ENCODE measurements at places on chromosomes 2 and 18.

DNA sequence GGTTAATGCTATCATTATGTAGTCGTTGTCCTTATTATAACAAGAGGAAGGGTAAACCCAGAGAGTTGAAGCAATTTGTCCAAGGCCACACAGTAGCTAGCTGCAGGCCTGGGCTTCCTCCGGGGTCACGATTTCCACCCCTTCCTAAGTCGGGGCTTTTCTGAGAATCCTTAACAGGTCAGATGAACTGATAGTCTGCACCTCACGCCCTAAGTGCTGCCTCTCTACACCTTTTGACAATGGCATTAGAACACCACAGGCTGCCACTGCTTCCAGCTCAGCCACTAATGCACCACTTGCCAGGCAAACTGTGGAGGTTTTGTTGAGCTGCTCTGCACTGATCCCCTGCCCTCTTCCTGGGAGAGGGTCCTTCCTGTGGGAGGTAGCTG is 37.7 kb downstream of the FOSL2 start:
- no peak for DNase-seq

DNA sequence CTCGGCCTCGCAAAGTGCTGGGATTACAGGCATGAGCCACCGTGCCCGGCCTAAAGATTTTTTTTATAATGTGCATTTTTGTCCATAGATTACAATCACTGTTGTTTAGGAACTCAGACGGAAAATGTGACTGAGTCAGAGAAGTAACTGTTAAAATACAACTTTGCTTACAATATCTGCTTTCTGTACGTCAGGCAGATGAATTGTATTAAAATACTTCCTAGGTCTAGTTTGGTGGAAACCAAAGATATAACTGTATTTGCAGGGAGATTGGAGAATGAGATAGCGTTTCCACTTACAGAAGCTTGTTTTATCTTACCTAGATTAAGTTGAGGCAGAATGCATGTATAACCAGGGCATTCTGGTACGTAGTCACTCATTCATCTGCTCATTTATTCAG is 36.7 kb downstream of the ASAP2 start:
- no peak for DNase-seq

DNA sequence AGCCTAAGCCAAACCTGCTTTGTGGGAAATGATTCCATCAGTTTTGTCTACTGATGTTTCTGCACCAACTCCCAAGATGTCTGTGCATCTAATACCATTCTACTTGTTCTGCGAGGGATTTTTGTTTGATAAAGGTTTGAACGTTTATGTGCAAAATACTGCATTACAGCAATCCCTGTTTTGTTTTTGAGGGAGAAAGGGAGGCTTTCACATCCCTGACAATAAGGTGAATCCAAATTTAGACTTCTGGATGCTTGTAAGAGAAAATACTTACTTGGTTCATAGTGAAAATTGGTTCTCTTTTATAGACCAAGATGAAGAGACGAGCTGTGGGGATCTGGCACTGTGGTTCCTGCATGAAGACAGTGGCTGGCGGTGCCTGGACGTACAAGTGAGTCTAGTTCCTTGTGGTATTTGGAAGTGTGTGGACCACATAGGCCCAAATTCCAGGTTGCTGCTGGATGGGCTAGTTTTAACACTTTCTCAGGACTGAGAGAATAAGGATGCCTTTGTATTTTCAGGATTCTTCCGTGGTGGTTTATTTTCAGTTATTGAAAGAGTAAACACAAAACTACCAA is 1.1 kb downstream of the RPL37A start:
- no peak for DNase-seq

GRCh38 chr18:51236225-51236624 is 38.7 kb upstream of the MEX3C start:
- DNase-seq: no peak

- no peak for DNase-seq
Observed at GRCh38 chr2:117717072-117717471, 97.4 kb upstream of the DDX18 start.

GRCh38 chr18:45024357-45025088 is 343.8 kb downstream of the SETBP1 start:
- no peak for DNase-seq
